ENCODE measurements at places on chromosomes 5 and 9. TPM values are rescaled to one million over a fixed set of nuclear protein-coding genes. Genes with fewer than 3 reads are reported as not detected.
A peak's percentile ranks its signal among the peaks of the same experiment; 100 is the strongest.

- no peaks in the 10 kb centered on the region for H3K36me3 ChIP-seq
- no peaks in the 10 kb centered on the region for H3K4me1 ChIP-seq
- H3K27ac ChIP-seq, result no peak overlapping the region
- DNase-seq, result no peak
- H3K4me3 ChIP-seq, result no peak overlapping the region
These were observed 1.3 kb downstream of the TNC start for GRCh38 chr9:115116421-115117284.

DNA sequence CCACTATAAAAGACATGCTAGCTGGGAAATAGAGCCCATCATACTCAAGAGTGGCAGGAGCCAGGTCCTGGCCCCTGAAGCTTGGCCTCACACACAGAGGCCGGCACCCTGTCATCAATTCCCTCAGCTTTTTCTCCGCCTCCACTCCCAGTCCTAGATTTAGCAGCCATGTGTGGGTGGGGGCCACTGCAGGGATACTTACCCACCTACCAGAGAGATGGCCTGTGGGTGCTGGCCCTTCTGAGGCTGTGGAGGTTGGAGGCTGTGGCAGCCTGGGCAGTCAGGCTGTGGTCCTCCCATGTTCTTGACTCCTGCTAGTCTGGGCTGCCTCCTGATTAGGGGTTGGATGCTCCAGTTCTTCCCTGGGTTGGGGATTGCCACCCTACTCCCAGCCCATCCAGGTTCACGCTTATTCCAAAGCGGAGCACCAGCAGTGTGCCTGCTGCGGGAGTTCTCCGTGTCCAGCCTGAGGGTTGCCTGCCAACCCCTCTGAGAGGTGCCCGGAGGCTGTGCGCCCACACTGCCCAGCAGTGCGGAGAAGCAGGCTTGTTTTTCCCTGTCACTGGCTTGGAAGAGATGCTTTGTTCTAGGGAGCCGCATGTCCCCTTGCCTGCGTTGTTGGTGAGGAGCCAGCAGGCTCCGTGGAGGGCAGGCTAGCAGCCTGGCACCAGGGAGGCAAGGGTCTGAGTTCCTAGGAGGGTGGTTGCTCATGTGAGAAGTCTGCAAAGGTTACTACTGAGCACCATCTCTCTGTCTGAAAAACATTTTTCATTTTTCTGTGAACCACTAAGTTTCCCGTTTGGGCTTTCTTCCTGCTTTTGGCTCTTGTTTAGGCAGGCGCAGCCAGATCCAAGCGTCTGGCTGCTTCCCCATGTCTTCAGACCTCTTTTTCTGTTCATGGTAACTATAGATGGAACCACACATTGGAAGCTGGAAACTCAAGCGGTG, 7.5 kb downstream of the SLC22A5 start:
- H3K27me3 ChIP-seq, result no peaks in the 10 kb centered on the region
- no peaks in the 10 kb centered on the region for H3K36me3 ChIP-seq
- H3K4me1 ChIP-seq, result peaks cover 8% of the 10 kb centered on the region
- H3K27ac ChIP-seq, result no peak overlapping the region

DNA sequence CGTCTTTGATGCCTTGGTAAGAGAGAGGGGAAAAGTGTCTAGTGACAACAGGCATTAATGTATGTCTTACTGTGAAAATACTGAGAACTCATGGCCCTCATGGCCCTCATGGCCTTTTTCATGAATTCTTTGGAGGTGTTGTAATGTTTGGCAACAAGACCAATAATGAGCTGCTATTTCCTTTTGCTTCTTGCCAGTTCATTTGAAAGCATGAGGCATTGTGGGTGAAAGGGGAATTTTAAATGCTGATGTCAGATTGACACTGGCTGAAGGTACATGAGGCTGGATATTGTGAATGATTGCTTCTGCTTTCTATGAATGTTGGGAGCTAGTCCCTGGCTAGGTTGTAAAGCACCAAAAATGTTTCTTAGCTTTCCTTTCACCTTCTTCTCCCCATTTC, 79.2 kb downstream of the DOCK2 start:
- H3K27ac ChIP-seq, result peak overlapping the region; percentile 77
- no peak for DNase-seq
- H3K36me3 ChIP-seq, result peaks cover 87% of the 10 kb centered on the region
- H3K27me3 ChIP-seq, result no peaks in the 10 kb centered on the region
- peaks cover 11% of the 10 kb centered on the region for H3K4me1 ChIP-seq

- no peak overlapping the region for H3K27ac ChIP-seq
- DNase-seq, result no peak
- H3K4me3 ChIP-seq, result no peak overlapping the region
- no peaks in the 10 kb centered on the region for H3K4me1 ChIP-seq
These were observed 161.6 kb upstream of the TSLP start for GRCh38 chr5:110909950-110910349.

DNA sequence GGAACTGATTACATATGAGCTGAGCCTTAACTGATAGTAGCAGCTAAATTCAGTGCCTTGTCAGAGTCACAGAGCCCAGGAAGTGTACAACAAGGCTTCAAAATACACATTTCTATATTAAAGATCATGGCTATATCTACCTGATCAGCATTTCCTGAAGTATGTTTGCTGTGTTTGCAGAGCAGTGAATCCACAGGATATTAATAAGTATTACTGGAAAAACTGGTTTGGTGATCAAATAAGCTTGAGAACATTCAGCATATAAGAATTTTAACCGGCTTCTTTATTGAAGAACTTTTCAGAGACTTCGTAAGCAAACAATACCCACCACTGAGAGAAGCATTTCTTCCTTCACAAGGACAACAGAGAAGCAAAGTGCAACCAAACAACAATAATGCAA, 227.0 kb downstream of the ELAVL2 start:
- no peaks in the 10 kb centered on the region for H3K27me3 ChIP-seq
- H3K4me3 ChIP-seq, result no peak overlapping the region
- no peaks in the 10 kb centered on the region for H3K4me1 ChIP-seq
- H3K27ac ChIP-seq, result no peak overlapping the region
- no peak for DNase-seq

DNA sequence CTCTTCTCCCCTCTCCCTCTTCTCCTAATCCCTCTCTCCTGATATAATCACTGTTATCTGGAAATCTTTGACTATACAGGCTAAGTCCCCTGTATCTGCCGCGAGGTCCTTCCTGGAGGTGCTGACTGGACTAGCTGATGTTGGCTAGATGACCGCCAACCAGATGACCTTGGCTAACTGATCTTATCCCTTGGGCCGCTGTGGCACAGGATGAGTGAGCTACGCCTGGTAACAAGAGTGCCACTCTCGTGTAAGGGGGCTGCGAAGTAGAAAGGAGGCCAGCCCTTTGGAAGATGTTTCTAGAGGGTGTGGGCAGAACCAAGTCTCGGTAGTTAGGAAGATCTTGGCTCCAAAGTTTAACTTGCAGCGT, 345 bp upstream of the PRRC1 start:
- H3K27me3 ChIP-seq, result peaks cover 1% of the 10 kb centered on the region
- H3K27ac ChIP-seq, result peak overlapping the region; percentile 64
- peaks cover 31% of the 10 kb centered on the region for H3K4me1 ChIP-seq
- DNase-seq, result no peak

Gene PITX1
- 0.20 TPM for total RNA-seq

Gene OBP2B
- not detected for total RNA-seq

Gene SNCB
- 0.69 TPM for total RNA-seq

Gene JAK2
- total RNA-seq, result 29.0 TPM

Measured in activated CD8-positive, alpha-beta T cell treated with anti-CD3 and anti-CD28 coated beads for 36 hours (primary cell).